ENCODE measurements at places on chromosomes 13 and 19. TPM values are rescaled to one million over a fixed set of nuclear protein-coding genes. Genes with fewer than 3 reads are reported as not detected.

The ARMC6 gene
- 56.0 TPM for total RNA-seq

The RAB3D gene
- 18.2 TPM for total RNA-seq

The KLK7 gene
- not detected for total RNA-seq

The IRF2BP1 gene
- 28.8 TPM for total RNA-seq

The IL12RB1 gene
- not detected for total RNA-seq

The CEACAM3 gene
- total RNA-seq, result not detected

The CCNA1 gene
- total RNA-seq, result 6.9 TPM

The TNNI3 gene
- 0.94 TPM for total RNA-seq

The MEIOSIN gene
- not detected for total RNA-seq

The WDR87 gene
- not detected for total RNA-seq

The ABHD13 gene
- total RNA-seq, result 17.2 TPM

The MIDN gene
- 24.4 TPM for total RNA-seq

The LRRC25 gene
- total RNA-seq, result 0.31 TPM

The CEACAM16 gene
- not detected for total RNA-seq

The TYROBP gene
- 3.4 TPM for total RNA-seq

The PGPEP1 gene
- 24.7 TPM for total RNA-seq

The BEST2 gene
- total RNA-seq, result not detected

The FFAR2 gene
- total RNA-seq, result not detected

The STK11 gene
- 43.2 TPM for total RNA-seq

The RAB3A gene
- total RNA-seq, result 75.4 TPM

The HIF3A gene
- 12.2 TPM for total RNA-seq

Measured in parietal lobe (tissue), 2 donors.